ENCODE measurements at places on chromosomes 5 and 9. TPM values are rescaled to one million over a fixed set of nuclear protein-coding genes. Genes with fewer than 3 reads are reported as not detected.

DNA sequence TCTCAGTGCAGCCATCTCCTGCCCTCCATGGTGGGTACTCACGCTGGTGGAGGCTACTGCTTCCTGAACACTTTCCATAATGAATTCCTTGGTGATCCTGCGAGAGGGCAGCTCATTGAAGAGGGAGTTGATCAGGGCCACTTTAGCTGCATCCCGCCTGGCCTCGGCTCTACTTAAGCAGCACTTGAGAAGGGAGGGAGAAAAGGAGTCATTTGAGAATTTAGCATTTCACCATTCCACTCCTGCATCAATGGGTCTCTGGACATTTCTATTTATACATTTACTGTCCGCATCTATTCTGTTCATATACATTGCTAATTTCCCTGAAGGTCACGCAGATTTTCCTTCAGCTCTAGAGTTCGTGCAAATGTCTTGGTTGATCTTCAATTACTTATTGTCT is 35.1 kb downstream of the LIX1 start:
- no peak for DNase-seq

GRCh38 chr5:156402387-156402921 is 75.5 kb downstream of the SGCD start:
- peak; percentile 33 for DNase-seq

DNA sequence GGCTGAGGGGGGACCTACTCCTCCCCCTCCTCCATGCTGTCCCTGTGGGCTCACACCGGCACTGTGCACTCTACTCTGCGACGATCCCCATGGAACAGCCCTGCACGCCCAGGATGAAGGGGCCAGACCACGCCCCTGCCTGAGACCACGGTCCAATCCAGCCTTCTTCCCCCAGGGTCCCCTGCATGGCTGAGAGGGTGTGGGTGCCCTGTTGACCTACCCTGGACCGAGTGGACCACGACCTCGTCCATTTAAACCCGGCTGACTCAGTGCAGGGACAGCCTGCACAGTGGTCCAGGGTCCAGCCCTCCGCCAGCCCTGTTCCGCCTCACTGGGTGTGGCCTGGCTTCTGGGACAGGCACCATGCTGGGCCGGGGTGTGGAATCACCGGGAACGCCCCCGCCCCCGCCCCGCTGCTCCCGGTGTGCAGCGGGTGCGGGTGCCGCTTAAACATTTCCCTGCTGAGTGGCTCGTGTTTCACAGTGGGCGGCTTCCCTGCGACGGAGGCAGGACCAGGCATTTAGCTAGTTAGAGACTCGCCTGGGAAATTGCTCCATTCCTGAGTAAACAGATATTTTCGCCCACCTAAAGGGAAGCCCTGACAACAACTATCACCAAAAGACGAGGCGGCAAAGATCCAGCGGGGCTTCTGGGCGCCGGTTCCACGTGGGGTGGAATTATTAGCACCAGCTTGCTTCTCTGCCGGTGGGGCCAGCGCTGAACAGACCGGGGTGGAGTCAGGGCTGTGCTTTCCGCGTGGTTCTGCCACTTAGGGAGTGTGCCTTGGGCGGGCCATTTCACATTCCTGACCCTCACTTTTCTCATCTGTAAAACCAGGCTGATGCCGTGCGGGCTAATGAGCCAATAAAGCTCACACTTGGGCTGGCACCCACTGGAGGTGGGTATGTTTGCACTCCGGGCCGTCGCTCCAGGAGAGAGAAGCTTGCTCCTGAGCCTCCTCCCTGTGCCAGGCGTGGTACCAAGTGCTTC is 22.6 kb downstream of the DBH start:
- peak; percentile 45 for DNase-seq

DNA sequence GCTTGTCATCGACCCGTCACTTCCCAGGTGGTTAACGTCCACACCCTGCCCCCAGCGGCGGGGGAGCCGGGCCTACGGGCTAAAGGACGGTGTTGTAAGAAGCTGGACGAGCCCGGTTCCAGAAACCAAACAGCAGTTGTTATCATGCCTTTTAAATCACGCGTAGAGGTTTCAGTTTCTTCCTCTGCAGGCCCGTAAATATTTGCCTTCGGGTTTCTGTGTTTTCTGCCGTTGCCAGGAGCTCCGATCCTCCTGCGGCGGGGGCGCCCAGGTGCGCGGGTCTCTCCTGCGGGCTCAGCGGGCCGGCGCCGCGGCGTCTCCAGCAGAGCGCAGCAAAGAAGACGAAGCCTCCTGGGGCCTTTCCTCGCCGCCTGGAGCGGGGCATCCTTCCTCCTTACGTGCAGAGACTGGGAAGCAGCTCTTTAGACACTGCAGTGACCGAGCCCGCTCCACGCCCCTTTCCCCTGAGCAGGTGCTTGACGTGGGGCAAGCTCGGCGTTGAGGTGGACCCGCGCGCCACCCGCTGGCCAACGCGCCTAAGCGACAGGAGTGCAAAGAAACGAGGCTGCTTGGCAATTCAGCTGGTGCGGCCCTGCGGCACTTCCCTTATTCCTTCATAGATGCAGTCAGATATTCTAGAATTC is 21.8 kb upstream of the TTC1 start:
- DNase-seq = peak; percentile 87

- peak; percentile 98 for DNase-seq
Measured at GRCh38 chr9:126804696-126805553, at the start of gene ZBTB43. TSS of gene ZBTB43 (plus strand) at chr9:126805040. CDS start at chr9:126832510, 27,470 bp downstream.

- no peak for DNase-seq
Measured at GRCh38 chr9:88559661-88560060, 24.7 kb downstream of the NXNL2 start.

GRCh38 chr5:53643445-53643844 is 83.0 kb downstream of the NDUFS4 start:
- no peak for DNase-seq

DNA sequence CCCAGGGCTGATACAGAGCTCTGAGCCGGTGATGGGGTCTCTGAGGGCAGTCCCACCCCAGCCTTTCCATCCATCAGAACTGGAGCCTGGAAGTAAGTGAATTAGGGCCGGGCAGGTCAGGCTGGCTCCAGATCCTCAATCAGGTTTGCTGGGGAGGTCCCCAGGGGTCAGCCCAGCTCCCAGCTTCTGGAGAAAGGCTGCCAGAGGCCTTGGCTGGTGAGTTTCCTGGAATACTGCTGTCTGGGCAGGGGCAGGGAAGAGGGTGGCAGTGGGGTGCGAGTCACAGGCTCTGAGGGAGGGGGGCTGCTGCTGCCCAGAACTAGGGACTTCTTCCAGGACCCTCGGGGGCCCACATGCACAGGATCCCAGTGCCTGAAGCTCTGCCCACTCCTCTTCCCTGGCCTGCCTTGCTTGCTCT is 200.6 kb upstream of the MVB12B start:
- no peak for DNase-seq

DNA sequence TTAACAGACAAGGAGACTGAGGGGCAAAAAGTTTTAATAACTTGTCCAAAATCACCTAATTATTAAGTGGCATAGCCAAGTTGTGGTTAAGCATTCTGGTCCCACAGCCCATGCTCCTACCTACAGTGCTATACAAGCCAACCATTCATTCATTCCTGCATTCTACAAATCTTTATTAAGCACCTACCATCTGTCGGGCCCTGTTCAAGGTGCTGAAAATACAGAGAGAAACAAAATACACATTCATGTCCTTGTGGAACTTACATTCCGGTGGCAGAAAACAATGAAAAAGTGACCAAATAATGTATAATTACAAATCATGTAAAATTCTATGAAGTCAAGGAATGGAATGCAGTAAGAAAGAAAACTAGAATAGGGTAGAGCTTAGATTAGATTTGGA is 27.8 kb upstream of the CDH6 start:
- DNase-seq = no peak

GRCh38 chr5:124718380-124718789 is 28.1 kb downstream of the ZNF608 start:
- no peak for DNase-seq

DNA sequence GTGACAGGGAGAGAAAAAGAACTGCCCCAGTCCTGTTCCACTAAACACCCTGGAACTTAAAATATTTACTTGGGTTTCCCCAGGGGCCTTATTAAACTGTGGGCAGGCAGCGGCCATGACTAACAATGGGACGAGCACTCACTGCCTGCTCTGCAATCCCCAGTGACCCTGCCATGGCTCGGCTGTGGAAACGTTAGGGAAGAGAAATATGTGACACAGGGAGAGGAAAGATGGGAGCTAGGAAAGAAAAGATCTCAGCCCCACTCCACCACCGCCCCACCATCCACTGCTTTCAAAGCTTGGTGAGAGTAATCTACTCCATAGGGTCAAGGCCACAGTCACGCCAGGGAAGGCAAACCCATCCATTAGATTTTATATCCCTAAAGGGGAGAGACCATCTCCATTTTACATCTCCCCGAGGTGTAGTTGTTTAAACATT is 117.6 kb downstream of the EFNA5 start:
- no peak for DNase-seq

DNA sequence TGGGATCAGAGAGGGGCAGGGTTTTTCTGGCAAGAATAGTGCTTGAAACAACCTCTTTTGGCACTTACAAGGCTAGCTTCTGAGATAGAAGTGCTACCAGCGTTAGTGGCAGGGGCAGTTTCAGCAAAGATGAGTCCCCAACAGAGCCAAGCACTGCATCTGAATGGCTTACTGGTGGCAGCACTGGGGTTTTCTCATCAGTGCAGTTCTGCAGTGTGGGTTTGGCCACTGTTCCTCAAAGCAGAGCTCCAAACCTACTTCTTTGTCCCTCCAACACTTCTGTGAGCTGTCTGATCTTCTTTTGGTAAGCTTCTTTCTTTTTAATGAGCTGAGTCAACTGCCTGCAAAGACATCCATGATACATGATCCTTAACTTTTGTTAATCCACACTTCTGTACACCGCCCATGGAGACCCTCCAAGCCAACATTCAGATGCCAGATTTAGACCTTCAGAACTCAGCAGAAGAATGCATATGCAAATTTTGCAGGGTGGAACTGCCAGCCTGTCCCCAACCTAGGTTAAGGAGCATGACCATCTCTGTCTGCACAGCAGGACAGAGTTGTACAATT is 29.9 kb upstream of the FSTL4 start:
- no peak for DNase-seq

DNA sequence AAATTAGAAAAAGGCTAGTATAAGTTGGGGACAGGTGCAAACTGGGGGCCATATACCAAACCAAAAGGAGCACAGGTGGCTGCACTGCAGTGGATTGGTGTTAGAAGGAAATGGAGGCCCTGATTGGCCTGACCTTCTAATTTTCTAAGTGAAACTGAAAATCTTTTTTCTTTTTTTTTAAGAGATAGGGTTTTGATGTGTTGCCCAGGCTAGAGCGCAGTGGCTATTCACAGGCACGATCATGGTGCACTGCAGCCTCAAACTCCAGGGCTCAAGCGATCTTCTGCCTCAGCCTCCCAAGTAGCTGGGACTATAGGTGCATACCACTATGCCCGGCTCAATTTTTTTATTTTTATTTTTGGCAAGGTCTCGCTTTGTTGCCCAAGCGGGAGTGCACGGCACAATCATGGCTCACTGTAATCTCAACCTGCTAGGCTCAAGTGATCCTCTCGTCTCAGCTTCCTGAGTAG is 9.8 kb upstream of the CCDC69 start:
- peak; percentile 30 for DNase-seq

DNA sequence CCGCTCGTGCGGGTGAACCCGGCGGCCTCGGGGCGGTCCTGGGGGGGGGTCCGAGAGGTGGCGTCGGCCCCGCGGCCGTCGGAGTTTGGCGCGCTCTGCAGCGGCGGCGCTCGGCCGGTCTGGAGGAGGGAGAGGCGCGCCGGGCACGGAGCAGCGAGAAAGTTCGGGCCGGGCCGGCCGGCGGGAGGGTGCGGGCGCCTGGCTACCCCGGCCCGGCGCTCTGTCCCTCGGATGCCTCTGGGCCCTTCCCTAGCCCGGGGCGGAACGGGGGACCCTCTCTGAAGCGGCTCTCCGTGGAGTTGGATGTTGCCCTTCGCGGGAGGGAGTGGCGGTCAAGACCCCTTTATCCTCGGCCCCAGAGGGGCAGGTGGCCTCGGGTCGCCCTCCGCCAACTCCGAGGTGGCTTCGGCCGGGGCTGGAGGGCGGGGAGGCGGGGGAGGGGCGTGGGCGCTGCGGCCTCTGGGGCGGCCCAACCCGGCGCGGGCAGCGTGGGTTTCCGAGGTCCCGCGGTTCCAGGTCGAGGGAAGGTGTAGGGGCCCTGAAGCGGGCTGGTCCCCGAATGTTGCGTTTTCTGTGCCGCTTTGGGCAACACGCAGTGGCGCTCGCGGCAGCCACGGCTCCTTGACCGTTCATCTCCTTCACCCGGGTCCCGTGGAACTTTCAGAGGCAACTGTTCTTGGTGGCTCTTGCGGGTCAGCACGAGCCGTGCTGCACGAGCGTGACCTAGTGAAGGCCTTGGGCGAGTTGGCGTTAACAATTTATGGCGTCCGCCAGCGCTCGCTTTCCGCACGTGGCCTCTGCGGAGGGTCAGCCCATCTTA is 290.5 kb downstream of the DOCK8 start:
- peak; percentile 37 for DNase-seq

- DNase-seq = no peak
Measured at GRCh38 chr5:69285448-69286116, 47.0 kb downstream of the CCDC125 start.

- DNase-seq = no peak
Measured at GRCh38 chr5:74199436-74200210, 440.9 kb downstream of the ENC1 start.

- DNase-seq = no peak
Measured at GRCh38 chr5:180935203-180935602, 36.2 kb downstream of the BTNL8 start.

DNA sequence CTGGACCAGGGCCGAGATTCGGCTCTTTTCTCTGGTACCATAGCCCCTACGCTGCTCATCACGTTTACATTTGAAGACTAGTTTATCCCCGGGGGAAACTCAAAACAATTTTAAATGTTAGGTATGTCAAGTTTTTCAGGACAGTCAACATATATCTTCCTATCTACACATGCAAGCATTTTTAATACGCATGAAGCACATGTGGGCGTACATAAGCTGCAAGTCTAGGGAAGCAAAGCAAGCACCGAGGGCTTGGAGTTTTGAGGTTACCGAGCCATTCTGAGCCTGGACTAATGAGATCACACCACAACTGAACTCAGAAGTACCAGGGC is 154.4 kb downstream of the AUH start:
- no peak for DNase-seq

RFX3 gene
- 6.0 TPM for total RNA-seq

SLC23A1 gene
- total RNA-seq = 0.80 TPM

SLC2A8 gene
- 9.6 TPM for total RNA-seq

CORO2A gene
- 10.0 TPM for total RNA-seq

SHOC1 gene
- total RNA-seq = not detected

ARL14EPL gene
- total RNA-seq = not detected

CCL27 gene
- not detected for total RNA-seq

LCN15 gene
- total RNA-seq = not detected

FAM221B gene
- total RNA-seq = not detected

IL5 gene
- total RNA-seq = not detected

SERF1A gene
- 12.1 TPM for total RNA-seq
